Osteoblast (primary cell): ENCODE measurements at places on chromosomes 3 and 15. TPM values are rescaled to one million over a fixed set of nuclear protein-coding genes. Genes with fewer than 3 reads are reported as not detected.

- no peaks in the 10 kb centered on the region for H3K36me3 ChIP-seq
- peak; percentile 27 for DNase-seq
Observed at GRCh38 chr3:115071601-115072000, 75.5 kb downstream of the ZBTB20 start.

The TF gene
- total RNA-seq, result 0.36 and 0.88 TPM in 2 replicates

The LTK gene
- total RNA-seq, result not detected in 2 replicates

DNA sequence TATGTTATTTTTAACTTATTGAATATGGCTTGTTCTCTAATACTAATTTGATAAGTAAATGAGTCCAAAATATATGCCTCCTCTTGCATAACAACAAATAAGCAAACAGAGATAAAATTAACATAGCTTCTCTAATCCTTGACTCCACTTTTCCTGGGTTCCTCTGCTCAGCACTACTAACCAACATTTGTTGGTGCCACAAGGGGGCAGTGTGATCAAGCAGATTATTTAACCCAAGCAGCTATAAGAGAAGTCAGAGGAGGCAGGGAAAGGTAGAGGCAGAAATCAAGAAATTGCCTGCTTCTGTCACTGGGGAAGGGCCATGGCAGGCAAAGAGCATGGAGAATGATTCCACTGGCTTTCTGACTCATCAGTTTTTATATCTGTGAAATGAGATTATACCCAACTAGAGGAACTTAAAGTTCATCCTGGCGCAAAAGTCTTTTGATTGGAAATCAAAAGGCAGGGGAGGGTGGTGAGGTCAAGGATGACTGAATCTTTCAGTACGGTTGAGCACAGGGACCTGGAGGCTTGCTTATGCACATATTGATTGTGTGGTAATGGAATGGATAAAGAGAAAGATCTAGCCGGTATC, 152.2 kb downstream of the IGSF11 start:
- peak; percentile 38 for DNase-seq
- H3K4me1 ChIP-seq, result no peaks in the 10 kb centered on the region
- no peaks in the 10 kb centered on the region for H3K36me3 ChIP-seq
- no peak overlapping the region for H3K27ac ChIP-seq
- no peaks in the 10 kb centered on the region for H3K27me3 ChIP-seq

DNA sequence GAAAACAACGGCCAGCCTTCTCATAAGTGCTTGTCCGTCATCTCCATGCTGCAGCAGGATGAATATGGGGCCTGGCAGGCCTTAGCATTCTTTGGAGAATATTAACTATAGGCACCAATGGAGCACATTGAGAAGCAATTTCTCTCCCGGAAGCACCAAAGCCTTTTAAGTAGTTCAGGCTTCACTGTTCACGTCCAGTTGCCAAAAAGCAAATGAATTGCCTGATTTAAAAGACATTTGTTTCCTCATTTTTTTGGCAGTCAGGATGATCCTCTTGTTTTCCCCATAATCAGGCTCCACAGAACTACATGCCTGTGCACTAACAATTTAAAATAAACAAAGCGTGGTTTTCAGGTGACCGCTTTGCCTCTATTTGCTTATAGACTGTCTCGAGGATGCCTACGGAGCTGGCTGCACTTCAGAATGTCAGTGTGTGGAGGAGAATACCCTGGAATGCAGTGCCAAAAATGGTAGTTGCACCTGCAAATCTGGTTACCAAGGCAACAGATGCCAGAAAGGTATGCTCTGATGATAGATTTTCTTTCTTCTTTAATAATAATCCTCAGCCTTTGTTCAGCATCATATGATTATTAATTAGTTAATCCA, 725.2 kb upstream of the GOLIM4 start:
- no peaks in the 10 kb centered on the region for H3K36me3 ChIP-seq
- H3K27ac ChIP-seq, result no peak overlapping the region
- H3K27me3 ChIP-seq, result no peaks in the 10 kb centered on the region

The GOLGA6L9 gene
- total RNA-seq, result 1.8 TPM in 2 replicates
